CD4-positive, alpha-beta T cell treated with Interferon gamma for 1 hour (primary cell): ENCODE measurements at places on chromosomes 2 and 18.

GRCh38 chr2:36731941-36732672 is 35.6 kb downstream of the VIT start:
- no peak for DNase-seq

DNA sequence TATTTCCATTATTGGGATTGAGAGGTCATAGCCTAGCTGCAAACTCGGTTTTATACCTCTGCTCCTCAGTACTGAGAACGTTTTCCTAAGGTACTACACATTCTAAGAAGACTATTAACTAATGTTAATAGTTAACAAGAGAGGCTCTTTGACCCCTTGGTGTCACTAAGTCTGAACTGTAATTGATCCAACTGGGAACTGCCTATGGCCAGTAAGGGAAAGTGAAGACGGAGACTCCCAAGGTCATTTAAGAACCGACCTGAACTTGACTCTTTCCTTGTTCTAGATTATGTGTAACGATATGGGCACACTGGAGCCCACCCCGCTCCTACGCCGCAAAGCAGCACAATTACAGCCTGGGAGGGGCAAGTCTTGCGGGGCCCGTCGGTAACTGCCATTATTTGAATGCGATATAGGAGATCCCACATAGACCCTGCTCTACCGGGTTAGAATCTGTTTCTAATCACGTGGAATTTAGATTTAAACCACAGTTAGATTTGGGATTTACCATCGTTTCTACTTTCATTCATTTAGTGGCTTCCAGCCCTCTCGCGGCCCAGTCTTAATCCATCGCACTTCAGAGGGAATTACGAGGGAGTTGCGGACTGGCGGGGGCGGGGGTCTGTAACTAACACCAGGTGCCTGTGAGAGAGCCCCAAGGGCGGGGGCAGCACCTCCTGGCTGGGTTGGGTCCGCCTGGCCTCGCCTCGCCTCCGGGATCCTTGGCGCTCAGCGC is 84.1 kb upstream of the EPB41L3 start:
- DNase-seq: no peak

GRCh38 chr2:10169053-10169578 is 46.6 kb downstream of the RRM2 start:
- DNase-seq: no peak

GRCh38 chr18:44625386-44625785 is 55.3 kb upstream of the SETBP1 start:
- DNase-seq: no peak

- no peak for DNase-seq
Observed at GRCh38 chr2:217929757-217930707, 72.8 kb downstream of the TNS1 start.

DNA sequence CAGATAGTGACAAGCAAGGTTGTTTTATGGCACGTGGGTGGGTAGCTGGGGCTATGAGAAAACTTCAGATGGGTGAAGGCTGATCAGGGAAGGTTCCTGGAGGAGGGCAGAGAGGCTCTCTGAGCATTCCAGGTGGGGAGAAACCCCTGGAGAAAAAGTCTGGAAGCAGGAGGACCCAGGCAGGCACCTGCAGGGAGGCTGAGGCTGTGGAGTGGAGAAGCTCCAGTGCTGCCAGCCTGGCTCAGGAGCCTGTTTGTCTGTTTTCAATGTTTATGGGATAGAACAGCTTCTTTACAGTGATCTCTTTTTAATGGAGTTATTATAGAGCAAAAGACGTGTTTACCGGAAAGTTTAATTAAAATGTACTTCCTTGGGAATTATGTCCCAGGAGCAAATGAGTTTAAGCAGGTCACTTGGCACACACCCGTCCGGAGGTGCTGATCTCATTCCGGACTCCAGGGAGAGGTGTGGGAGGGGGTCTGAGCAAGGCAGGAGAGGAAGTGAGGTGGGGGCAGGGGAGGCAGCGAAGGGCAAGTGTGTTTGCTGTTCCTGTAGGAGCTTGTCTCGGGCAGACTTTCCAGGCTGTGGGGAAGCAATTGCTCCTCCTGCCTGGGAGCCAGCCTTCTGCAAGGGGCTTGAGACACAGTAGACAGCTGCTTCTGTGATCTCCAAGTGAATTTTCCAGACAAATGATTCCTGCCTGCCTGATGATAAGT is 239.5 kb downstream of the MYCN start:
- DNase-seq: no peak

DNA sequence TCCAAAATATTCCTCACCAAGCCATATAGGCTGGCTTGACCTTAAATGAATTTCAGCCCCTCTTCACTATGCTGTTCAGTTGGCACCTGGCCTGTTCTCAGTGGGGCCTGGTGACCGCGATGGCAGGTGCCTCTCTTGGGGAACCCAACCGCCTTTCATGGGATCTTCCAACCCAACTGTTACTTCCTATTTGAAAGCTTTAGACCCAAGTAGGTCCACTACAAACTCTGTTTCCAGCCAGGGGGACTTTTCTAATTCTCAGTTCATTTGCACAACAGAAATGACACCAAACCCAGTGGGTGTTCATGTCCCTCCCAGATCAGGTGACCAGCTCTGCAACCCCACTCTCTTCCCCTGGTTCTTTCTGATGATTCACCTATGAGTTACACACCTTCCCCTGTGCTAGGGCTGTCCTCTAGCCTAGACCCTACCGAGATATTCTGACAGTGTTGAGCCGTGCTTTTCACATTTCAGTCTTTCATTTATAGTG is 35.6 kb upstream of the NDUFV2 start:
- no peak for DNase-seq

GRCh38 chr2:234949762-234950434 is 1.9 kb upstream of the SH3BP4 start:
- DNase-seq: no peak

GRCh38 chr2:75447176-75447575 is 113.6 kb downstream of the EVA1A start:
- no peak for DNase-seq

DNA sequence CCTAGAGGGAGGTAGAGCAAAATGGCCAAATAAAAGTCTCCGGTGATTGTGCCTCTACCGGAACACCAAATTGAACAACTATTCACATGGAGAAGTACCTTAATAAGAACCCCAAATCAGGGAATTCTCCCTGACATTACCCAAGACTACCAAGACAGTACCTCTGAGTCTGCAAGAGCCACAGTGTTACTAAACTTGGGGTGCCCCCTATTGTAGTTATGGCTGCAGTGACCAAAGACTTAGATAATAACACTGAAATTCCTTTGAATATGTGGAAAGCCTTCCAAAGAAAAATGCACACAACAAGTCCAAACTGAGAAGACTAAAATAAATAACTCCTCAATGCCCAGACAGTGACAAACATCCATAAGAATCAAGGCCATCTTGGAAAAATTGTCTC is 682.9 kb upstream of the LRRTM1 start:
- no peak for DNase-seq

GRCh38 chr2:170965446-170966225 is 36.6 kb downstream of the GORASP2 start:
- DNase-seq: no peak

DNA sequence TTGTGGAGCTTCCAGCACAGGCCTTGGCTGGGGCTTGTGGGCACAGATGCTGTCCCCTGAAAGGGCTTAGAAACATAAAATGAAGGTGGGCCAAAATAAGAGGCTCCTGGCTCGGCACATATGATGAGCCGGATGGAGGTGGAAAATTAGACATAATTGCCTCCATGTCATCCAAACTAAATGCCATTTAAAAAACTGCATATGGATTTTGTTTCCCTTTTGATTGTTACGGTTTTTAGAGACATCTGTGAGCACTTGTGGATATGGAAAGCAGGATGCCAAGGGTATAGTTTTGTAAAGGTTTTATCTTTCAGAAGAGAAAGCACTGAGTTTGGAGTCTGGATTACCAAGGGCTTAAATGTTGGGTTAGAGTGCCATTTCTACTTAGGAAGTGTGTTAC is 498.3 kb downstream of the RIT2 start:
- DNase-seq: no peak

DNA sequence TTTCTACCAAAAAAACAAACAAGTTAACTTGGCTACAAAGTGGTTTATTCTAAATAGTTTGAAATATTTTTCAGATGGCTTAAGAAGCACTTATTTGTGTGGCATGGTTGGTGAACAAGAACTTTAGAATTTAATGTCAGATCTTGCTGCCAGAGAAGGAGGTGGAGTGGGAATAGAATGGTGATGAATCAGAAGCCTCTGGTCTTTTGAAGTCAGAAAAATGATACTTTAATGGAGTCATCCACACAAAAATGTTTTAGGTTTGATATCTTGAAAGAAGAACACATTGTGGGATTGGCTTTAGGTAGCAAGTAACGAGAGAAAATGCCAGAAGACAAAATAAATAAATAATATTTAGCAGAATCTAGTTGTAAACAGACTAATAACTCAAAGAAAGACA is 243.1 kb upstream of the FANCL start:
- DNase-seq: no peak

DNA sequence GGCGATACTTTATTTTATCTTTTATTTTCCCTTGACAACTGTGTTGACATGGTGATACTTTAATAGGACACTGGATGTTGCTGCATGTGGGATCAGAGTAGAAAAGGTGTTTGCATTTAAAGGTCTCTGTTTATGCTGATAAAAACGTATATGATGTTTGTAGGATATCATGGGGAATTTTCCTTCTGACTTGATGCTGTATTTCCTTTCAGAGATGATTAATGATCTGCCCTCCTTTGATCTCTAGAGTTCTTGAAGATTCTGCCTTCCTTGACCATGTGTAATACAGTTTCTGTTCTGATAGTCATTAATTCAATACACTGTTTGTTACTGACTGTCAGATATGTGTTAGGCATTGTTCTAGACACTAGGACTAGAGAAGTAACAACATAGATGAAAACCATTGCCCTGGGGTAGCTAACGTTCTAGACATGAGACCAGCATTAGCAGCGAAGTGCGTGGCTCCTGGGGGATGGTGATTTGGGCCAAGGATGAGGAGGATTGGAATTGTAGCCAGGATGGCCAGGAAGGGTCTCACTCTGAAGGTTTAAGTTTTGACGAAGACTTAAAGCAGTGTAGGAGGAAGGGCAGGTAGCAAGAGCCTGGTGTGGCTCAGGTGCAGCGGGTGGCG is 2.8 kb downstream of the ATG4B start:
- DNase-seq: no peak

GRCh38 chr2:152432206-152432653 is 97.3 kb downstream of the FMNL2 start:
- DNase-seq: peak; percentile 20

DNA sequence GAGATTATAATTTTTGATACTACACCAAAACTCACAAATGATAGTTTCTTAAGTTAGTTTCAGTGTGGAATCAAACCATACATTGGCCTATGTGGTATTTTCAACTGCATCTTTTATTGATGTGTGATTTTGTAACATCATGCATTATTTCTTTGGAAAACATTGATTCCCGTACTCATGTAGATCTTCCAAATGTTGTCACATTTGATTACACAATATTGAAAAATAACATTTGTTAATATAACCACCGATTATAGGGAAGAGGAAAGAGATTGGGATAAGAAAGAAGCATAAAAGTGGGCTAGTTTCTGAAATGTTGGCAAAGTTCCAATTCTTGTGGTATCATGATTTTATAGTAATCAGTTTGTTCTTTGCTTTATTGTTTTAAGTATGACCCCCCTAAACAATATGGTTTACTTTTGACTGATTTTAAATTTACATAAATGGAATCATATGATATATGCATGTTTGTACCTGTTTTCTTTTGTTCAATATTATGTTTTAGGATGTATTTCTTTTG is 117.2 kb upstream of the OTX1 start:
- DNase-seq: no peak

DNA sequence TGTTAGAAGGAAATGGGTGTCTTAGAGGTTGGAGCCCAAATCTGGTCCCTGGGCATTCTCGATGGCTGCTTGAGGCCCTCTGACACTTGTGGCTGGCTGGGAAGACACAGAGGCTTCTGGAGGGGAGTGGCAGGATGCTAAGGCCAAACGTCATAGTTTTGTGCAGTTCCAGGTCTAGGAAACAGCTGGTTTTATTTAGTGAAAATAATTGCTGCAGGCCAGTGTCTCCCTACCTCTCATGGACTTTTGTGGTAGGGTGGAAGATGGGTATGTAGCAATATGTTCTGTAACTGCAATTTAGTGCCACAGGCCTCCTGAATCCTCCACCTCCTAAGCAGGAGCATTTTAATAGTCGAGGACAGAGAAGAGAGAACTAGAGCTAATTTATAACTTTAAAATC is 32.2 kb upstream of the SPRED2 start:
- DNase-seq: no peak

GRCh38 chr2:37085731-37086147 is 1.4 kb downstream of the GPATCH11 start:
- no peak for DNase-seq

- peak; percentile 65 for DNase-seq
Observed at GRCh38 chr18:77127769-77128671, 4.6 kb downstream of the MBP start.

- DNase-seq: no peak
Observed at GRCh38 chr18:39772155-39772919, 2182.7 kb upstream of the PIK3C3 start.

GRCh38 chr2:237639836-237640220 is 12.4 kb downstream of the LRRFIP1 start:
- no peak for DNase-seq

DNA sequence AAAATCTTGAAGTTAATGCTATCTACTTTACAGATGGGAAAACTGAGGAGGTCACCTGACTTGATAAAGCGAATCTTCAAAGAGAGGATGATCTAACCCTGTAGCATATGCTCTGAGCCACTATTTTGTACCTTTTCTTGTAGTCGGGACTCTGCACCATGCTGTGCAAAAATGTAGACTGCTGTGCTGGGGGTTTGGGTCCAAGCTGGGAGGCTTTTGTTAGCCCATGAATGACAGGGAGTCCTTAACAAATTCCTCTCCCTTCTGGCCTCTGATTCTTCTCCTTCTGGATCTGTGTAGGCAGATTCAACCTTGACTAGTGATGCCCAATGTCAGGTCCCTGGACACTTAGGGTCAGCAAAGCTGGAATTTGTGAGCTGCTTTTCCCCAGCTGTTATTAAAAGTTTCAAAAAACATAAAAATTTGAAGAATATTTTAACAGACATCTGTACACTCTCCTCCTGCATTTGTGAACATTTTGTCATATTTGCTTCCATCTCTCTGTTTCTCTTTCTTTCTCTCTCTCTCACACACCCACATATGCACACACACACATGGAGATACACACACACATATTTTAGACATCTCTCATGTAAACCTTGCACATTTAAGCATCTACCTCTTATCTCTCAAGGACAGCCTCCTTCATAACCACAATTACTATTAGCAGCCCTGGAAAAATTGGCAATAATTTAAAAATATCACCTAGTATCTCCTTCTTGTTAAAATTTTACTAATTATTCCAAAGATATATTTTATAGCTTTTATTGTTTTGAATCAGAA is 335.0 kb upstream of the TRIB2 start:
- DNase-seq: no peak

DNA sequence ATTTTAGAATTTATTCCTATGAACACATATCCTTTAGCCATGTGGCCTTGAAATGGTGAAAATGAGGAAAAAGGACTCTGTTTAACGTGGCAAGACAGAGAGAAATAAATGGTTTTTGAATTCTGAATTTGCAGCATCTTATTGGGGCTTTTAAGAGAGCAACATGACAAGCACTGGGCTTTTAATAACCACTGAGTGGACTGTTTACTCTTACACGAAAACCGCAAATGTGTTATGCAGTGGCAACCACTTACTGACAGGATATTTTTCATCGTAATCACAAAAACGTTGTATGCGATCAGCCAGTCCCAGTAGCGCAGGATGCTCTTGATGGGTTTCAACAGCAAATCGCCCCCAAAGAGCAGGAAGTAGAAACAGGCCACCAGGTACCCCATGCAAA is 226.6 kb downstream of the NAPG start:
- no peak for DNase-seq
